Mesothelial cell of epicardium (in vitro differentiated cells): ENCODE measurements at places on chromosomes 3 and 15. TPM values are rescaled to one million over a fixed set of nuclear protein-coding genes. Genes with fewer than 3 reads are reported as not detected.
A peak's percentile ranks its signal among the peaks of the same experiment; 100 is the strongest.

- DNase-seq, result no peak
Measured at GRCh38 chr3:15982667-15983196, 185.0 kb upstream of the ANKRD28 start.

GRCh38 chr15:23647001-23647295 lies 719 bp downstream of the MAGEL2 start:
- no peak for DNase-seq

DNA sequence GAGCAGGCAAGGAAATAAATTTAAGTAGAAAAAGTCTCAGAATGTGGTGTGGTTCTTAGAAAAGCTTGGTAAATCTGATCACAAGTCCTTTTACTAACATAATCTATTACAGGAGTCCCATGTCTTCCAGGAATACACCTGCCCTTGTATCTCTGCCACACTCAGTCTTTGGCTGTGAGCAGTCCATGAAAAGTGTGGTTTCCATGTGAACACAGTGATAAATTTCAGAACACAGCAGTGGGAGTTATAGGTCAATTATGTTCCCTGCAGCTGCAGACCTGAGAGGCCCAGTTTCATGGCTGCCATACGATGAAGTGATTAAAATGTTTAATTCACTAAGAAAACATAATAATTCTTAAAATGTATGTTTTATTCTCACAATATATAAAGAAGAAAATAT lies 366.9 kb upstream of the STAC start:
- DNase-seq, result no peak

DNA sequence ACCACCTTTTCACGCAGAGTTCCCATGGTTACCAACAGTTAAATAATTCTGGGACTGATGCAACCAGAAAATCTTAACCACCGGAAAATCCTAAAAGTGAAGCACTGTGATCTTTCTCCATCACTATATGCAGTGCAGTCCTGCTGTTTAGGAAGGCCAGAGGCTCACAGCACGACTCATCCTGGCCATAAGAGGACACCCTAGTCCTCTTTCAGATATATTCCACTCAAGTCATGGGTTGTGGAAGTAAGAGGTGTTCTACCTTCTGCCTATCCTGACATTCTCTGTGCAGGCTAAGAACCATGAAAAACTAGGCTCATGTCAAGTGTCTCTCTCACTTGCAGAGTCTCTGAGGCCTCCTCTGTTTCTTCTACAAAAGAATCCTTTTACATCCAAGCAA lies 67.2 kb downstream of the DHX30 start:
- DNase-seq, result no peak

DNA sequence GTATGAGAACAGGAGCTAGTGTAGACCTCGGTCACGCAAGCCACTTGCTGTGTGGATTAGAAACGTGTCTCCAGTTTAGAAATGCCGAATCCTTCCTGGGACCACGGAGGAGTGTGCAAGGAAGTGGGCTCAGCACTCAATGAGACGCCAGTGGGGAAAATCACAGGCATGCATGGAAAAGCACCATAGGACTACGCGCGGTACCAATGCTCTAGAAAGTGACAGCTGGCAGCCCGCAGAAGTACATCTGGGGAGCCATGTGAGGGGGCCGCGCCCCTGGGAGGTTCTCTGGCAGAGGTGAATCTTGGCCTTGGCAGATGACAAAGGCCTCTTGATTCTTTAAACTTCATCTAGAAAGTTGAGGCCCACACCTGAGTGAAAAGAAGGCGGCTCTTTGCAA lies 99.3 kb downstream of the LRRK1 start:
- no peak for DNase-seq

DNA sequence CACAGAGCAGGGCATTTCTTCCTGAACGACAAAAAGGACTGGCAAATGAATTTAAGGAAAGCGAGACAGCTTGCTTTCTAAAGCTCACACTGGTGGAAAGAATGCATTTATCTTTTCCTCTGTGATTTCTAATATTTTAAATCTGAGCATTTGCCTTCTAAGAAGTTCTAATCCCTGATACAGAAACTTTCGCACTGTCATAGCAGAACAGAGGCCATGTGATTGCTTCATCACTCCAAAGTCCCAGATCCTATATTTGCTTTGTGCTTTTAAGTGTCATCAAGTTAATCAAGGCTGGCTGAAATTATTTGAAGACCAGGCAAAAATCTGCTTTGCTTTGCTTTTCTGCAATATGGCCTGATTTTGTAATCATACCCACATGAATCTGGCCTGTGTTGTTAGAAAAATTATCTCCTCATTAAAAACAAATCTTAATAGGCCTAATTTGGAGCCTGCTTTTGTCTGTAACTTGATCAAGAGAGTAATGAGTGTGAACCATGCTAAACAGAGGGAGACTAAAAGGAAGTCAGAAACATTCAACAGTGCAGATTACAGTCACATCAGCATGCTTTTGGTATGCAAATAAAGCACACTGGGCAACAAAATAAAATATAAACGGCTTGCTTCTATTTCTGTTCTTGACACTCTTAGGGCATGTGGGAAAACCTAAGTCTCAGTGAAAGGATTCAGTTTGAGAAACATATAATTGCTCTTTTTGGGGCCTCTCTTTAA lies 178.2 kb upstream of the ADAMTS9 start:
- DNase-seq, result no peak

DNA sequence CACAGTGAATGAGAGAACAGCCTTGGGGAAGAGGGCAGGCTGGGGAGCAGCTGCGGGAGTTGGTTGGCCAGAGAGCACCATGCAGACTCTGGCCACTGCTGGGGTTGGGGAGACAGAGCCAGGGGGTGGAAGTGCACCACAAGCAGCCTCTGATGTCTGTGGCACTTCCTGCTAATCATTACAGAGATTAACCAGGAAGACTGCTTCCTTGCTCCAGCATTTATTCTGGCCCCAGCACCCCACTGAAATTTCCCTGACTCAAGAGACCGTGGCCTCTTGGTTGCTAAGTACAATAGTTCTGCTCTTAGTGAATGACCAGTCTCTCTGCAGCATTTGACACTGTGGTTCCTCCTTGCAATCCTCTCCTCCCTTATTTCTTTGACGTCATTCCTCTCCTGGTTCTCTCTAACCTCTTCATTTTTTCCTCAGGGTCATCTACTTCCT lies 266.2 kb upstream of the ROPN1 start:
- DNase-seq, result no peak

- no peak for DNase-seq
Measured at GRCh38 chr3:159669766-159670165, 318.9 kb upstream of the IL12A start.

DNA sequence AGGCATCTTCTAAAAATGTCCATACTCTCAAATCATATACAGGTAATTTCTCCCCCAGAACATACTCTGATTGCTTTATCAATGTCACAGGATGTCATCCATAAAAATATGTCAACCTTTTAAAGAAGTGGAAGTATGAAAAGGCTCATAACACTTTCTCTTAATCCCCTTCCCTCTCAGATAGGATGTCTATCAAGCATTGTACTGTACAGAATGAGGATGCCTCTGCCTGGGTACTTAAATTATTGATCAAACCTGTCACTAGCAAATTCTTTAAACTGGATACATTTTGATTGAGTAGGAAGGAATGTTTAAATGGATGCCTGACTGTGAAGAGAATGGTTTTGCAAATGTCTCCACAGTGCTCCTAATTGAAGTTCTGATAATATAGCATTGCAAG lies 168.7 kb downstream of the EPHA3 start:
- DNase-seq, result no peak

GRCh38 chr3:164155400-164155799 lies 922.9 kb downstream of the SI start:
- DNase-seq, result no peak

DNA sequence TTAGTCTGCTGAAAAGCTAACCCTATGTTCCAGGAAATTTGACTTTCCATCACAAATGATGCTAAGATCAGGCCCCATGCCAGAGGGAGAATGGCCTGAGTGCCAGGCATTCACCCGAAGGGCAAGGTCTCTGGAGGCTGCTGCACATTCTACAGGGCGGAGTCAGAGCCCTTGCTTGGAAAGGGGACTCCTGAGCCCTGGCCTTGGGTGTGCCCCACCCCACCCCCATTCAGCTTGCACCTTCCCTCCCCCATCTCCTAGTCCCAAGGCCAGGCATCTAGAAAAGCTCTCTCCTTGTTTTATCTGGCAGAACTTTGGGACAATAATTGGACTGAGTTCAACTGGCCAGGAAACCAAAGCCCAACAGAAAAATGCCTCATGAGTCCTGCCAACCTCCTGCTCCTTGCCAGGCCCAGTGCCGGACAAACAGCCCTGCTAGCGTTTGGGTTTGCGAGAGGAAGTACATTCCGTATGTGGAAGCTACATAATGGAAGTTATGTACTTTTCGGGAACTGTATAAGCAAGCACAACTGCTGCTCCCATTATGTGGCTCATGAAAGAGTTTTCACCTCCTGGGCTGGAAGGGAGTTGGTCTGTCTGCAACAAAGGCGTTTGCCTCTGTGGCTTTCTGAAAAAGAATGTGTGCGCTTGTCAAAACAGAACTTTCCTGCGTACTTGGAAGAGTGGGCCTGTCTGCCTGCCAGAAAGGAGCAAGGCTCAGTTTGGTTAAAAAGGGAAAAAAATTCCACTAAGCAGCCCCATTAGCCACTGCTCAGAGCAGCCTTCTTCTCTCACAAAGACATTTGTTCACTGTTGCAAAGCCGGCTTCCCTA lies 321.5 kb upstream of the CTNNB1 start:
- no peak for DNase-seq

DNA sequence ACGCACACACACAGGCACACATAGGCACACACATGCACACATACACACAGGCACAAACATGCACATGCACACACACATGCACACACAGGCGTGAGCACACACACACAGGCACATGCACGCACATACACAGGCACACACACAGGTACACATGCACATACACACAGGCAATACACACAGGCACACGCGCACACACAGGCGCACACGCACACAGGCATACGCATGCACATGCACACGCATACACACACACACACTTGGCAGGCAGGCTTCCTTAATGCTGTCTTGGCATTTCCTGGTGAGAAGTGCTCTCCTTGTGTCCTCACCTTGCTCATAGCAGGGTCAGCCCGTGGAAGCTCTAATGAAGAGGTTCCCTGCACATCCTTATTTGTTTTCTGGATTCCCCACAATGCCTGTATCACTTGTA lies 8.4 kb upstream of the SLCO2A1 start:
- no peak for DNase-seq

GRCh38 chr15:62934236-62934971 lies 108.1 kb upstream of the TPM1 start:
- DNase-seq, result peak; percentile 14

GRCh38 chr3:127975153-127976029 lies 60.4 kb downstream of the KBTBD12 start:
- DNase-seq, result no peak

GRCh38 chr3:23448998-23449537 lies 245.9 kb downstream of the UBE2E2 start:
- no peak for DNase-seq

DNA sequence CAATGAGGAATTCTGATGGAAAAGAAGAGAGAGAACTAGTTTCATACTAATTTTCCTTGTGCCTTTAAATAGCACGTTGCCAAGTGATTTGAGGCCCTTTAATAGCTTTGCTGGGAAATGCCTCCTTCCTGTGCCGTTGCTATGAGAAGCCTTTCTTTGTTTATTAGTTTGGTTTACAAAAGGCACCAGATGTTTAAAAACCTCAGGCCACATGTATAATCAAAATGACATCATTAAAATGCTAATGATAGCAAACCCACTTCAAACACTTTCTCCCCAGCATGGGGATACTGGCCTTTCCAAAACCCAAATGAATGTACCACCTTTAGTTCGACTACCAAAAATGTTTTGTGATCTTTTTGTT lies 50.0 kb upstream of the TBC1D23 start:
- DNase-seq, result no peak

DNA sequence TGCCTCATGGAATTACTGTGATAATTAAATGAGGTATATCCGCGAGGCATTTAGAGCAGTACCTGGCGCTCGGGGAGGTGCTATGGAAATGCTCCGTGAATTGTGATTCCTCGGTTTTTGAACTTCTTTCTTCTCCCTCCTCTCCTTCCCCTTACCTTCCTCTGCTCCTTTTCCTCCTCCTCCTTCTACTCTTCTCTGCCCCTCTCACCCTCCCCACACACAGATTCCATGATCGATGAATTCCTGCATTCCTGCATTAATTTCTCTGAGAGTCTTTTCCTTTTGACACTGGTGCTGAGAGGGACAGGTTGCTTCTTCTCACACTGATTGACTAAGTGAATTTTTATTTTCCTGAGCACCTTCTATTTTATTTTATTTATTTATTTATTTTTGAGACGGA lies 101.2 kb upstream of the RGMA start:
- no peak for DNase-seq

GRCh38 chr3:111070772-111071256 lies 802 bp upstream of the NECTIN3 start:
- no peak for DNase-seq

- no peak for DNase-seq
Measured at GRCh38 chr3:53489787-53490458, 4.5 kb upstream of the CACNA1D start.

- DNase-seq, result no peak
Measured at GRCh38 chr3:159186581-159186980, 384.7 kb downstream of the MFSD1 start.

GRCh38 chr3:54447427-54447826 lies 325.1 kb downstream of the CACNA2D3 start:
- no peak for DNase-seq

DNA sequence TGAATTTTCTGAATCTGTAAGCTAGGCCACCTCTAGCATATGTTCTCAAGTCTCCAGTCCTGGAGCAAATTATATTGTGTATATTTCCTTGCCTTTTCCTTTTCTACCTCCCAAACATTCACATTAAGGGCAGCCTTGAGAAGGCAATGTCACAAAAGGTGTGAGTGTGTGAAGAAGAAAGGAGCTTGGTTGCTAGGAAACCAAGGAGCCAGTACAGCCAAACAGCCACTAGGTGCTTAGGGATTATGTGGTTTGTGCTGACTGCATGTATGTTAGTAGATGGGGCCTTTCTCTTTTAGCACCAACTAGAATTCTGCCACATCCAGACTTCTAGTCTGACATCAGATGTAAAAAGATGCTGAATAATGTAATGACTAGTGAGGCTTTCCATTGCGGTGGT lies 118.8 kb upstream of the DAZL start:
- no peak for DNase-seq

GRCh38 chr15:70049701-70050301 lies 47.9 kb downstream of the TLE3 start:
- peak; percentile 9 for DNase-seq

DNA sequence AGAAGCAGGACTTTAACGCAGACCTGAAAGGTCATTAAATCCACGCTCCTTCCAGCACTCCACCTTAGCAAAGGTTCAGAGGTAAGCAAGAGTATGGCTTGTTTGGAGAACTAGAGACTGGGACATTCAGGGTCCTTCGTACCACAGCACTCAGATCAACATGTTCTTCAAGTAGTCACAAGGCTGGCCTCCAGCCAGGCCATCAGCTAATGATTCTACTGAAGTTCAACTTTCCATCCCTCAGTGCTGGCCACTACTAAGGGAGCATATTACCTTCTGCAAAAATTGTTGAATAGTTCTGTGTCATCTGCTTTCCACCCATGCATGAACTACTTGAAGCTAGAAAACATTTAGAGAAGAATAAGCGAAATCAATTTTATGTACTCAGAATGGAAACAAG lies 17.6 kb downstream of the CD200R1L start:
- DNase-seq, result no peak

APOD gene
- total RNA-seq, result 0.63 to 1.2 TPM (median 0.86 TPM) in 3 replicates

EAF1 gene
- 15.8 to 17.1 TPM (median 16.3 TPM) in 3 replicates for total RNA-seq

SAMMSON gene
- not detected in 3 replicates for total RNA-seq

DPPA4 gene
- total RNA-seq, result 86.2 to 89.3 TPM (median 87.7 TPM) in 3 replicates

AHSG gene
- total RNA-seq, result 0.14 TPM in 1 of 3 replicates, not detected in the others

TERC gene
- 4.7 to 11.8 TPM (median 6.5 TPM) in 3 replicates for total RNA-seq

UBAP1L gene
- 10.7 to 11.6 TPM (median 10.9 TPM) in 3 replicates for total RNA-seq

CFAP100 gene
- total RNA-seq, result not detected in 3 replicates

PROS1 gene
- total RNA-seq, result 15.4 to 16.9 TPM (median 16.0 TPM) in 3 replicates
